AG08396 (cell line): ENCODE measurements at places on chromosomes 7 and 10.

DNA sequence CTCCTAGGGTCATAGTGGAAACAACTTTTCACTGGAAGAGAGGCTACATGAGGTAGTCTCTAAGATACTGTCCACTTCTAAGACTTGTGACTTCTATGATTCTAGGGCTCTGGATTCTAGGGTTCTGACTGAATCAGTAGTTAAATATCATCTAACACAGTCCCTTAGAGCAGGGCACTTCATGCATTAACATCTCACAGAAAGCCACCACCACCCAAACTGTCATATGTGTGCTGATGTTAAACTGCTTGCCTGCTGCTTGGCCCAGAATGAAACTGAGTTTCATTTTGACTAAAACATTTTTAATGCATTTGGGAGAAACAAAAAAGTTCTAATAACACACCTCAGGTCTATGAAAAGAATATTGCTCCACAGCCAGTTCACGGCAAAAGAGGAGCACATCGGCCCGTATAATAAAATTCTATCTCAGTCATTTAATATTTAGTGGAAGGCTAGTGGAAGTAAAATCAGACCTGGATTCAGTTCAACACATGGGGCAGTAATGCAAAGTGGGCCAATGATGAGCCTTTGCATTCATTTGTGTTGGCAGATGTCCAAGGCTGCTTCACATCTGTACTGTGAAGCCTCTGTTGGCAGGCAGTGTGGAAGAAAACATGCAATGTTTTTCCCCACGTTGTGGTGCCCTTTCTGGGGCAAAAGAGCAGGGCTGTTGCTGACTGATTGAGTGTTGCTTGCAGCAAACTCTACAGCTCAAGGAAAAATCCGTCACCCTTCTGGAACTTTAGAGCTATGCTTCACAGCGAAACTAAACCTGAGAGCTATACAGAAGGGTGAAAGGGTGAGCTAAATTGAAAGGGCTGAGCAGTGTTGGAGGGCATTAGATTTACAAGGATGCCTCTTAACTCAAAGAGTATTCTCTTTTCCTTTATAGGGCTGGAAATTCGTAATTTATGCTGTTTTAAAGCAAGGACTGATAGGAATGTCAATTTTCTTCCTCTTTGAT is 33.5 kb upstream of the AUTS2 start:
- DNase-seq: no peak

- peak; percentile 63 for DNase-seq
These were observed 425.4 kb downstream of the RPS24 start for GRCh38 chr10:78458983-78459638.

GRCh38 chr7:16791071-16791470 is 13.7 kb downstream of the AGR2 start:
- DNase-seq: no peak

- peak; percentile 59 for DNase-seq
These were observed 151.6 kb downstream of the KIAA1217 start for GRCh38 chr10:24360282-24361127.

- DNase-seq: no peak
These were observed 730.8 kb downstream of the SUGCT start for GRCh38 chr7:40865441-40866233.

DNA sequence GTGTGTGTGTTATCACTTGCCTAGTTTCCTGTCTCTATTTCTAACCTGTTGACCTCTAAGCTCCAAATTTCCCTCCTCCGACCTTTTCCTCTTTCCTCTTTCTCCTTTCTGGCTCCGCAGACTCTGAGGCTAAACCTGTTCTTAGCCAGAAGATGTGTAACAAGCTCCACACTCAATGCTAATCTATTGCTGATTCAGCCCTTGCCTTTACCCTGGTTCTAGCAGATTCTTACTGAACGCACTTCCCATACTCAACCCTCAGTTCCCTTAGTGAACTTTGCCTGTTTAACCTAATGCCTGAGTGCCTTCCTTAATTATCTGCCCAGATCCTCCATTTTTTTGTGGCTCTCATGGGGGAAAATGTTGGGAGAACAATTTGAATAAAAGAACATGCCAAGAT is 30.0 kb upstream of the SGMS1 start:
- no peak for DNase-seq

- peak; percentile 100 for DNase-seq
These were observed 25.1 kb upstream of the ZRANB1 start for GRCh38 chr10:124916585-124917427.

DNA sequence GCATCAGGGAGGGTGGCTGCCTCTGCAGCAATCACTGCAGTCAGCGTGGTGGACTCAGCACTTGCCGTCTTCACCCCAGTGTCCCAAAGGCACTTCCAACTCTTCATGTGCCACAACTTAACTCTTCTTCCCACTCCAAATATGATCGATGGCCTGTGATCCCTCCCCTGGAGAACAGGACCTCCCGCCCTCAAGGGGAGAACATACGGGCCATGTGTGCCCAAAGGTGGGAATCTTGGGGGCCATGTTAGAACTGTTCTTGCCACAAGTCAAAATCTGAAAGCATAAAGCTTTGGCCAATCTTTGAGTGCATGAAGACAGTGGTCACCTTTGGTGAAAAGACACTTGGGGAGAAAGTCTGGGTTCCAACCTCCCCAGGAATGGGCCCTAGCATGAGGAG is 368.5 kb upstream of the MGMT start:
- DNase-seq: no peak

- no peak for DNase-seq
These were observed 70.2 kb upstream of the CCDC71L start for GRCh38 chr7:106731187-106731586.

DNA sequence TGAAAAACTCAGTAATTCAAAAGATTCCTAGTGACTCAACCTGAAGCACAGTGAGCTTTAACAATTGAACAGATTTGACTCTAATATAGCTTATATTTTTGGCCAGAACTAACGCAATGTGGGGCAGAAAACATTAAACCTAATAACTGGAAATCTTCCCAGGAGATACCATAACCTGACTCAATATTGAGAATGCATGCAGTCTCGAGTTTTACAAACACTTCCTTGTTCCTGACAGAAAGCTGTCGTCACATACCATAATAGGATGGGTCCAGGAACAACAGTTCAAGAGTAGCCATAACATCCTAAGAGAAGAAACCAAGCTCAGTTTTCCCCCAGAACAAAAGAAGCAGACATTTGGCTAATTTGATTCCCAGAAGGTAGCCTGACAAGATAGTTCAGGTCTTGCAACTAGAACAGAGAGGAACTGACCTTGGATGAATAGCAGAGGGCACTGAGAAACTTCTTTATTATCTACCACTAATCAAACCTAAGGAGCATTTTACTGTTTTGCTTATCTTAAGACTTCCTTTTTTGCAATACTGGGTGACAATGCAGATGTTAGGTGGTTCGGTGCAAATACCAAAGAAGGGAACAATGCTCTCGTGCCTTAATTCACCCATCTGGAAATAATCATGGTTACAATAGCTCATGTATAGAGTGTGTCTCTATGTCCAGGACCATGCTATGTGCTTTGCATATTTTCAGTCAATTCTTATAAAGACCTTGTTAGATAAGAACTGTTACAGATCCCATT is 38.6 kb upstream of the ACSL5 start:
- DNase-seq: no peak
